ENCODE measurements at places on chromosomes 11 and 22. TPM values are rescaled to one million over a fixed set of nuclear protein-coding genes. Genes with fewer than 3 reads are reported as not detected.

GDPD4 gene
- polyA plus RNA-seq, result not detected

DNA sequence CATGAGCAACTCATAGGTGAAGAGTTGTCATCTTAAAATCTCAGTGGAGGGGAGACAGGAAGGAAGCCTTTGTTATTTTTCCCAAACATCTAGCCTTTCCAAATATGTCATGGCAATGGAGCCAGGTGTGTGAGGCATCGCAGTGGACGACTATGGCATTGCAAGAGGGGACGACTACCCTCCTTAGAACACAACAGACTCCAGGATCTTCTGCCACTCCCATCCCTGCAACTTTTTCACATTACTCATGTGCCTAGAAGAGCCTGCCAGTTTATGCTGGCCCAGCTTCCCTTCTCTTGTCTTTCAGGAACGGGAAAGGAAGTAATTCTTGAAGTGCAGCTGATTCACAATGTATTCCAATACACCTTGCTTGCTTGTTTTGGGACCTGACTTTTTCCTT, 1008.4 kb downstream of the OPCML start:
- no peak for DNase-seq

TUB gene
- 11.7 TPM for polyA plus RNA-seq

DNA sequence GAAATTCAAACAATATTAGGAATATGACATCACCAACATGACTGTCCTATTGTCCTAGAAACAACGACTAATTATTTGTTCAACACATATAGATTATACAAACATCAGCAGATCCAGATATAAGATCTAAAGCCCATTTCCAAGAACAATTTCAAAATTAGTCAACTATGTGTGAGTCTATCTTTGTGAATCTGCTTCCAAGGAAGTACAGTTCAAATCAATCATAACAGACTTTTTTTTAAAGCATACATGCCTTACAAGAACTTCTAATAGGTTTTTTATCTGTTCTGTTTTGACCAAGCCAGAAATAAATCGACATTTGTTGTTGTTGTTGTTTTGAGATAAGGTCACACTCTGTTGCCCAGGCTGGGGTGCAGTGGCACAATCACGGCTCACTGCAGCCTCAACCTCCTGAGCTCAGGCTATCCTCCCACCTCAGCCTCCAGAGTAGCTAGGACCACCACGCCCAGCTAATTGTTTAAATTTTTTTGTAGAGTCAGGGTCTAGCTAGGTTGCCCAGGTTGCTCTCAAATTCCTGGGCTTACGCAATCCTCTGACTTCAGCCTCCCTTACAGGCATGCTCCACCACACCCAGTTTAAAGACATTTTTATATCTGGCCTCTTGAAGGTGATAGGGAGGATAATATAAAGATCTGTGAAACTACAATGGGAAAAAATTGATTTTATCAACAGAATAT, 54.8 kb downstream of the DENND5A start:
- DNase-seq, result no peak

- DNase-seq, result no peak
Measured at GRCh38 chr11:83728281-83728680, 442.1 kb upstream of the CCDC90B start.

GRCh38 chr11:12667646-12668045, 6.6 kb upstream of the TEAD1 start:
- no peak for DNase-seq

DNA sequence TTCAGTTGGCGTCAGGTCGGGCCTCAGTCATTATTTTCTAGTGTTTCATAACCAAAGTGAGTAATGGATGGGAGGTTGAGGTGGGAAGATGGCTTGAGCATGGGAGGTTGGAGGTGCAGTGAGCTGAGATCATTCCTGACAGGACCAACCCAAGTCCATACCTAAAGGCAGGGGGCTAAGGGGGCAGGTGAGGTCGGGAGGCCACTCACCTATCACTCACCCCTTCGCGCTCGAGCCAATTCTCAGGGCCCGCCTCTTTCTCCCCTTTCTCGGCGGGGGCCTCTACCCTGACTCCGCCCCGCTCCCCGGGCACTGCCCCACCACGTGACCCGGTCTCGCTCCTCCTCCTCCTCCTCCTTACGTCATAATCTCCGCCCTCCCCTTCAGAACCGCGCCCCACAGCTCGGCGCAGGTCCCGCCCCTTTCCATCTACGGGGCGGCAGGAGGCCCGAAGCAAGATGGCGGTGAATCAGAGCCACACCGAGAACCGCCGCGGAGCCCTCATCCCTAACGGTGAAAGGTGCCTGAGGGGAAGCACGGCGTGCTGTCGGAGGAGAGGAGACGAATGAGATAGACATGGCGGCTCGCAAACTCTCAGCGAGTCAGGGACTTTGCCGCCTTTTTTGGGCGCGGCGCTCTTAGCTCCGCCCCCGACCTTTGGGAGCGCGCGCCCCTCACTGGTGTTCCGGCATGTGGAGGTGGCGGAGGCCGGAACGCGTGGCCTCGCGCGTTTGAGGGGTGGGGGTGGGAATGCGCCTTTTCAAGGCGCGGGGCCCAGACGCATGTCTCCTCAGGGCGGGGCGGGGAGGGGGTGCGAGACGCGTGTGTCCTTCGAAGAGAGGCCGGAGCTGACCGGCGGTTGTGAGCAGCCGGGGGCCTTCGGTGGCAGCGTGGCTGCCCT, at the start of gene WBP2NL:
Gene WBP2NL, plus strand, starts transcription at position 428 of the 901 bp plus-strand sequence. Its CDS starts 31 bp downstream, at position 459.
- DNase-seq, result peak; percentile 23

- DNase-seq, result no peak
Measured at GRCh38 chr11:122304306-122304705, 188.3 kb upstream of the BLID start.

OR8D4 gene
- not detected for polyA plus RNA-seq

BIRC3 gene
- polyA plus RNA-seq, result 5.2 TPM

- DNase-seq, result no peak
Measured at GRCh38 chr11:1500466-1501420, 14.2 kb upstream of the MOB2 start.

DNA sequence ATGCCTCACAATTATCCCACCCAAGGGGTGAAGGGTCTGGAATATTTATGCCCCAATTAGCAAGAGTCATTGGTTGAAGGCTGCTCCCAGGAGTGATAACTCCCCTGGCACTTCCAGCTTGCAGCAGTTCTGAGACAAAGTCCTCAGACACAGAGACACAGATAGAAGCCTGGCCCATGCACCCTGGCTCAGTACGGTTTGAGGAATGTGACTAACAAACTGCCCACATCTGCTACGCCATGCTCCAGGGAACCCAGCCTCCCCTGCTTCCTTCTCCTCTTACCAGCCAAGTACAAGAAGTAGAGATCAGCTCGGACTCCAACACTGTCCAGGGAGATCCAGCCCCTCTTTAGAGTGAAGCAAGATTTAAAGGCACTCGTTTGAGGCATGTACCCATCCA, 48.5 kb upstream of the BMAL1 start:
- no peak for DNase-seq

GRCh38 chr11:59053387-59053786, 32.7 kb upstream of the GLYATL1B start:
- no peak for DNase-seq

- DNase-seq, result peak; percentile 45
Measured at GRCh38 chr11:43681401-43681942, 934 bp downstream of the HSD17B12 start.

- no peak for DNase-seq
Measured at GRCh38 chr11:83033371-83033770, 38.3 kb downstream of the RAB30 start.

DNA sequence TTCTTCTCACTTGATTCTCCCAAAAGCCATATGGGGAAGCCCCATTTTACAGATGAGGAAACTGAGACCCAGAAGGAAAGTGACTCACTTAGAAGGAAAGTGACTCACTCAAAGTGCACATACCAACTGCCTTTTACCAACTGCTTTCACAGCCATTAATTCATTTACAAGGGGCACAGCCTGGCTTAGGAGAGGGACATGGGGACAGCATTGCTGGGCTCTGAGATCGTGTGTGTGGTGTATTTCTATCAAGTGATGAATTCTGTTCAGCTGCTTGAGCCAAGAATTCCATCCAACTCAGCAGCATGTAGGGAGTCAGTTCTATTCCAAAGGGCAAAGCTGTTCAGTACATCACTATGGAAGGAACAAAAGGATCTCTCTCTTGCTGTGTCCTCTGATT, 23.5 kb upstream of the PAK1 start:
- no peak for DNase-seq

- DNase-seq, result no peak
Measured at GRCh38 chr22:31501738-31502137, 5.4 kb downstream of the SFI1 start.

TTC28 gene
- 15.9 TPM for polyA plus RNA-seq
